ENCODE measurements at places on chromosomes 7 and 10.

DNA sequence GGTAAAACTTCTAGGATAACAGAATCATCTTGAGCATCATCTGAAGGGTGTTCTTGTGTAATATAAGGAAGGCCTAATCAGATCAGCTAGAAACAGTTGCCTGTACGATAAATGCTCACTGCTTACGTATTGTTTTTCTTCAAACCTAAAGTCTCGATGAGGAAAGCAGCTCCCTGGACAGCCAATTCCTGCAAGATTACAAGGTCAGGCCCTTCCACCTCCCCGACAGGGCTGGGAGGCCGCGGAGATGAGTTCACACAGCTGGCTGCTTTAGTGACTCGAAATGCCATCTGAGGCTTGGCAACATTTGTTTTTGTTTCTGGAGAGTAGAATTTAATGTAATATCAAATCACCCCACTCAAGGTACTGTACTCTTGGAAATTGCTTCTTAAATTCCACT, 95.1 kb upstream of the PFKP start:
- no peak for DNase-seq

DNA sequence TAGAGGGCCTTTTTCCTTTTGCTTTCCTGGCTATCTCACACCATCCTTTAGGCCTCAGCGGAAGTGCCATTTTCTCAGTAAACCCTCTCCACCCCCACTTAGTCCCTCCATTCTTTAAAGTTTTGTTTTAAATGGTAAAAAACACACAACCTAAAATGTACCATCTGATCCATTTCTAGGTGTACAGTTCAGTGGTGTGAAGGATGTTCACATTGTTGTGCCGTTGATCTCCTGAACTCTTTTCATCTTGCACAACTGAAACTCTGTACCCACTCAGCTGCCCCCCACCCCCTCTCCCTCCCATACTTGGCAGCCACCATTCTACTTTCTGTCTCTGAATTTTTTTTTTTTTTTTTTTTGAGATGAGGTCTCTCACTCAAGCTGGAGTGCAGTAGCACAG, 52.2 kb downstream of the SNX10 start:
- DNase-seq: no peak

GRCh38 chr10:127117125-127117524, 79.3 kb downstream of the INSYN2A start:
- no peak for DNase-seq

GRCh38 chr10:59393349-59393748, 31.0 kb upstream of the FAM13C start:
- DNase-seq: no peak

- DNase-seq: no peak
Observed at GRCh38 chr7:27156916-27157701, 634 bp upstream of the HOXA7 start.

GRCh38 chr10:131240691-131241090, 70.8 kb downstream of the TCERG1L start:
- DNase-seq: no peak

- DNase-seq: no peak
Observed at GRCh38 chr7:81846398-81846797, 76.6 kb upstream of the HGF start.

- DNase-seq: no peak
Observed at GRCh38 chr10:33618196-33618595, 283.7 kb upstream of the NRP1 start.

Data from GM04503 (cell line).